Putamen (tissue), 1 donor: ENCODE measurements at places on chromosomes 2 and 18.

DNA sequence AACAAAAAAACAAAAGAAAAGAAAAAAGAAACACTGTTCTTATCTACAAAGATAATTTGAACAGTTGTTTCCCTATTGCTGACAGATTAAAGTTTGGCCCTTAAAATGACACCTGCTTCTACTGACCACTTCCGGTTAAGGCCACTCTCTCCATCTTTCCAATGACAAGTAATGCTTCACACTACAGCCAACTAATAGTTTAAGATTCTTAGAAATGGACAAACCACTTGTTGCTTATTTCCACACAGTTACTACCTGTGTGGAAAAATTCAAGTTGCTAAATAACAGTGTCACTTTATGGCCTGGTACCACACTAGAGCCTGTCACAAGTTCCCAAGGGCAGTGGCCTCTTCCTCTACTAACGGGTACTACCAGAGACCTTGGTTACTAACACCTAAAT is 2.4 kb downstream of the TMEM185B start:
- no peak for DNase-seq

GRCh38 chr2:157169889-157170288 is 87.6 kb upstream of the GALNT5 start:
- DNase-seq = no peak

DNA sequence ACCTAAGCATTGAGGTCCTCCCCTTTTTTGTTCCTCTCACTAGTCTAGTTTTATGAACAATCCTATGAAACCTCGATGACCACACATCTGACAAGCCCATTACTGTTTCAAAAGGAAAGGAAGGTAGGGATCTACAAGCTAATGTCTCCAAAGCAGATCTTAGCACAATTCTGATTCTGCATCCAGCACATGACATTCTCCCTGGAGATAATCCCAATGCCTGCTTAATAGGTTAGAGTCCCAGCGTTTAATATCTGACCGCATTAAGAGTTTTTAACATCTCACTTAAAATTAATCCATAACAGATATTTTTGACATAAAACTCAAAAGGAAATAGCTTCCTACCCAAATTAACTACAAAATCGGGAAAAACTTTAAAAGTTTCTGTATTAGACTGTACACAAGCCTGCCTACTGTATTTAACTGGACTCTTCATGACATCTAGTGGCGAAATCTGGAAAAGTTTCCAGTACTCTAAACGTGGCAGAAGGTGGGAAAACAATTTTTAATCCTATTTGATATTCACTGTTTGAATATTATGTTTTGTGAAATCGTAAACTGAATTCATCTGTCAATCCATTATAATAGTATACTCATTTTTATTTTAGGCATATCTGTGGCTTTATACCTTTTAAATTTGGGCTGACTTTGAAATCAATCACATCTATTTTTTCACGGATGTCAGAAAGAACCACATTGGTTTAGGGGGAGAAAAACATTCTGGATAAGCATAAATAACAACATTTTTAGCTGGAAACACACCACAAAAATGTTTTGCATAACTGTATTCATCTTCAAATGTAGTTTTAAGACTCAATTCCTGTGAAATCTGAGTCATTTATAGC is 62.4 kb downstream of the TXNL1 start:
- peak; percentile 57 for DNase-seq

GRCh38 chr2:61380056-61380881 is 90.6 kb downstream of the USP34 start:
- DNase-seq = no peak

DNA sequence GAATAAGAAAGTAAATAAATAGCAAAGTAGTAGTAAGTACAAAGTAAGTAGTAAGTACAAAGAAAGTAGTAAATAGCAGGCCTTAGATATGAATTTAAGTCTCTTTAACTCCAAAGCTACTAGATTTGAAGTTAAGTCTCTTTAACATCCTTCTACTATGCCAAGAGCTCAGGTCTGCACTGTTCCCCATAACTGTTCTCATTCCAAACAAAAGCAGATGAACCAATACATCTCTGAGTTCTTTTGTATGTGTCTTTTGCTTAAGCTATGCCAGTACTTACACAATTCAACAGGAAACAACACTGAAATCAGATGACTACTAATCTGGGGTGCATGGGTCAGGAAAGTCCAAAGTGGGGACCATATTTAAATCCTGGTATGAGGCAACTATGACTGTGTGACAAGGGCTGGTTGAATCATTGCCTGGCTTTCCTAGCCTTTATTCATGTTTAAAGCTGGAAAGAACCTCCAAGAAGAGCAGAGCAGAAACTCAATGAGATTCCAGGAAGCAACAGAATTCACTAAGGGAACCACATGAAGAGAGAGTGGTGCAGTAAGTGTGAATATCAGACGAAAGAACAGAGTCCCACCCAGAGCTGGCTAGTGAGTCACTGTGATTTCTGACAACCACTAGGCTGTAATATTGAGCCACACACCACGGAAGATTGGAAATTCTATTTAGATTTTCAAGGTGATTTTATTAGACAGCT is 51.0 kb upstream of the CYP26B1 start:
- DNase-seq = no peak

DNA sequence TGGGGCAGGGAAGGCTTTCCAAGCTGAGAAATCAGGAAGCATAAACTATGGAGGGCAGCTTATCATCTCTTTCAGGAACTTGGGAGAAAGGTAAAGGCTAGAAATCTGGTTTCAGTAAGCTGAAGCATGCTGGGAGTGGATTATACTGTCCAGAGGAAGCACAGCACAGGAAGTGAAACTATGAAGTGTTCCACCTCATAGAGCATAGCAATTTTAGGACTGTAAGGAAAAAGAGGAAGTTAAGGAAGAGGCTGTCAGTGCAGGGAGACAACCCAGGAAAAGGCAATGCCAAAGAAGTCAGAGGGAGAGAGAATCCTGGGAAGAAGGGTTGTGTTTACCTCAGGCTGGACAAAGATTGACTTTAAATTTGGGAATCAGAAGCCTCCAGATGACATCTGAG is 51.9 kb downstream of the EFEMP1 start:
- DNase-seq = peak; percentile 18

- no peak for DNase-seq
Observed at GRCh38 chr18:77487951-77488740, 238.5 kb downstream of the GALR1 start.

GRCh38 chr2:47344890-47345589 is 57.9 kb upstream of the MSH2 start:
- DNase-seq = peak; percentile 94

DNA sequence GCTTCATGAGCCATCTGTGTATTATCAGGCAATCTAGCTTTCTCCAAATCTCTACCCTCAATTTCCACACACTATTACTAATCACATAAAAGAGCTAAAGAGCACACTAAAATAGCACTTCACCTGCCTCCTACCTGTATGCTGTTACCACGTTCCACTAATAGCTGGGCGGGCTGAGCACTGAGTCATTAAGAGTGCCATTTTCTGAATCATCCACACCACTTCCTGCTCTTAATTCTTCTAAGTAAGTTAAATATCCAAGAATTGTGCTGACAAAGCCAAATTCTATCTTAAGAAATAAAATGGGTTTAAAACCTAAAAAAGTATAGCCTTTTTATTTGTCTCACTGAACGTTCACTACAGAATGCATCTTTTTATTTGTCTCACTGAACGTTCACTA is 35.7 kb downstream of the NOL10 start:
- DNase-seq = peak; percentile 72

GRCh38 chr18:57094175-57094574 is 52.7 kb upstream of the BOD1L2 start:
- DNase-seq = no peak

GRCh38 chr18:12657684-12658425 is at the start of gene SPIRE1:
SPIRE1 (minus strand) TSS chr18:12658107; CDS start chr18:12657866, 241 bp downstream.
- peak; percentile 77 for DNase-seq

DNA sequence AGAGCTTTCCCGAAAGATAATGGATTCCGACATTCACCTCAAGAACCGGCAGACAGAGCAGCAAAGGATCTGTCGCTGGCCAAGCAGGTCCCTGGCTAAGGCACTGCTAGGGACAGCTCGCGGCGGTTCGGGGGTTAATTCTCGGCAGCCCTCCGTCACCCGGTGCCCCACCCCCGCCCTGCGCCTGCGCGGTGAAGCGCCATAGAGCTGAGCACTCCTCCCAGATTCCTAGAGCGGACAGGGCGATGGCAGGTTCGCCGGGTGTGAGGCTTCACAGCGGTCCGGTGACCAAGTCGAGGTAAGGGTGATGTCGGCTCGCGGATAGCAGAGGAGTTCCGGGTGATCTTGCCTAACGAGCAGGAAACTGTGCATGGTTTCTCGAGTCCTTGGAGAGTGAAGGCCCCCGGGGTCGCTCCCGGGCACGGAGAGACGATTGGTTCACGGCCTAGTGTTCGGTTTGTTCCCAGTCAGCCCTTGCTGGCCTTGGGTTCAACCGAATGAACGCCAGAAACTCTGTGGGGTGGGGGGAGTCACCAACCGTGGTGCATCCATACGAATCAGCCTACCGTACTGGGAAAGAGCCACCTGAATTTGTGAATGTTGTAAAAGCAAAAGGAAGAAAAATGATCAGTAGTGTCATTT is at the start of gene ZSCAN30:
ZSCAN30 (minus strand) TSS at position 136 of the 642 bp plus-strand sequence. CDS start 25,877 bp downstream, outside the sequence.
- DNase-seq = peak; percentile 95

GRCh38 chr2:235001237-235002133 is 49.7 kb downstream of the SH3BP4 start:
- no peak for DNase-seq

GRCh38 chr2:168096158-168096557 is 151.2 kb downstream of the STK39 start:
- DNase-seq = no peak

DNA sequence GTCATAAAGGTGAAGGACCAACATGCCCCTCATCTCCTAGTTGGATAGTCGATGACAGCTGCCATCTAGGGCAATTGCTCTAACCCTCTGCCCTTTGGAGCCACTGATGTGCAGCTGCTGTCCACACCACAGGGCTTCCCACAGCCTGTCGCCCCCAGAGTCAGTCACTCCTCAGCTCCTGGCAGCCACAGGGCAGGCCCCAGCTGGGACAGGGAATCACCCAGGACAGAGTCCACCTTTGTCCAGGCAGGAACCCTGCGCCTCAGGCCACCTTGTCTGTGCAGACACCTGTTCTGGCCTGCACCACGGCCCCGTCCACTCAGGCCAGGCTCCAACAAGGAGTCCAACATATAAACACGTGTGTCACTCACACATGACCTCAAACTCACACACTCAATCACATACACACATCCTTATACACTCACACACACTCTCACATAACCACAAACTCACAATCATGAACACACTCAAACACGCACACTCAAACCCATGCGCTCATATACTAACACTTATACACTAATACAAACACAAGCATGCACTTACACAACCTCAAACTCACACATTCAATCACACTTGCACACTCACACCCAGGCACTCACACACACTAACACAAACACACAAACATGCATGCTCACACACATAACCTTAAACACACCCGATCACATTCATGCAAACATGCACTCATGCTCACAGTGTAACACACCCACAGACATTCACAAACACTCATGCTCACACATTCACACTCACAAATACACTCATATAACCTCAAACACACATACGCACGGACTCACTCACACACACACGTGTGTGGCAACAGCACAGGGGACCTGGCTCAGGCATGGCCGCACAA is 29.7 kb downstream of the HDAC4 start:
- DNase-seq = no peak

DNA sequence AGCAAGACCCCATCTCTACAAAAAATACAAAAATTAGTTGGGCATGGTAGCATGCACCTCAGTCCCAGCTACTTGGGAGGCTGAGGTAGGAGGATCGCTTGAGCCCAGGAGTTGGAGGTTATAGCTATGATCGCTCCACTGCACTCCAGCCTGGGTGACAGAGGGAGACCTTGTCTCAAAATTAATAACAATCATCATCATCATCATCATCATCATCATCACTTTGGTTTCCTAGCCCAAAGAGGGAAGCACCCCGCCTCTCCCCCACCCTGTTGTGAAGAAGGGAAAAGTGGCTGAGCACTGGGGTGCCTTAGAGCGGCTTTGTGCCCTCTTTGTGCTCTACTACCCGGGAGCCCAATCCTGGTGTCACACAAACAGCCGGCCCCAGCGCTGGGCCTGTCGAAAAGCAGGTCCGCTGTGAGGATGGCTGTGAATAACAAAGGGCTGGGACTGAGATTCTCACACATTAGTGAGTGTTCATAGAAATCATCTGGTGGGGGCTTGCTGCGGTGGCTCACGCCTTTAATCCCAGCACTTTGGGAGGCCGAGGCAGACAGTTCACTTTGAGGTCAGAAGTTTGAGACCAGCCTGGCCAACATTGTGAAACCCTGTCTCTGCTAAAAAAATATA is 42.6 kb upstream of the ASXL2 start:
- no peak for DNase-seq

GRCh38 chr2:195146761-195147541 is 510.1 kb upstream of the SLC39A10 start:
- DNase-seq = no peak

DNA sequence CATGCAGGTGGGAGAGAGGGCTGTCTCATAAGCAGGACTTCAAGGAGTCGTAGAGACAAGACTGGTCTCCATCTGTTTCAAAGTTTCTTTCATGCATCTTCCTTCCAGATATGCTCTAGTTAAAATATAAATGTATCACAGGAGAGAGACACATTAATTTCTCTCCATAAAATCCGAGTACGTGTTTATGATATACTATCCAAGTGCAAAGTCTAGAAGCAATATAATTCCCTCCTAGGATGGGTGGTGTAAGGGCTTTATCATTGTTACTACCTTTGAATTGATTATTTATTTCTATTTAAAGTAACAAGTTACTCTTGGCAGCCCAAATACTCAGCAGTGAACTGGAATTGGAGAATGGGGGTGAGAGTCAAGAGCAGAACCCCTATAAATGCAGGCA is 172.3 kb downstream of the LRRTM1 start:
- no peak for DNase-seq

GRCh38 chr2:72149556-72150156 is 2.0 kb upstream of the CYP26B1 start:
- DNase-seq = no peak

- DNase-seq = no peak
Observed at GRCh38 chr2:19367326-19367725, 8.9 kb upstream of the OSR1 start.
